ENCODE measurements at places on chromosomes 11 and 22.

- DNase-seq: no peak
These were observed 16.1 kb downstream of the APLP2 start for GRCh38 chr11:130085671-130086290.

GRCh38 chr11:65997286-65997685, 4.7 kb downstream of the EIF1AD start:
- no peak for DNase-seq

DNA sequence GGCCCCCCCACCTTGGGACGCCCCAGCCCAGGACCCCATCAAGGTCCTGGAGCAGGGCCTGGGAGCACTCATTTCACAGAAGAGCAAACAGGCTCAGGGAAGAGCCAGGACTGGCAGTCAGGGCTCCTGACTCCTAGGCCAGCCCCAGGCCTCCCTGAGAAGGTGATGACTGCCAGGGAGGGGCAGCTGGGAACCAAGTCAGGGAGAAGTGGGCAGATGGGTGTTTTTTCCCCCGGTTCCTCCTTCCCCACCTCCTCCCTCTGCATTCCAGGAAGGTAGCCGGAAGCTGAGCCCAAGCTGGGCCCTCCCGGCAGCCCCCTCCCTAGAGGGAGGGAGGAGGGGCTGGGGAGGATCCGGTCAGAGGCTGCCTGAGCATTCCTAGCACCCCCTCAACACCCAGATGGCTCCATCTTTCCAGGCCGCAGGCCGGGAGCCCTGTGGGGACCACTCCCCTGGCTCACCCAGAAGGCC, 19.6 kb downstream of the MYRF start:
- no peak for DNase-seq

- no peak for DNase-seq
These were observed 327.4 kb downstream of the MN1 start for GRCh38 chr22:27474112-27474571.

DNA sequence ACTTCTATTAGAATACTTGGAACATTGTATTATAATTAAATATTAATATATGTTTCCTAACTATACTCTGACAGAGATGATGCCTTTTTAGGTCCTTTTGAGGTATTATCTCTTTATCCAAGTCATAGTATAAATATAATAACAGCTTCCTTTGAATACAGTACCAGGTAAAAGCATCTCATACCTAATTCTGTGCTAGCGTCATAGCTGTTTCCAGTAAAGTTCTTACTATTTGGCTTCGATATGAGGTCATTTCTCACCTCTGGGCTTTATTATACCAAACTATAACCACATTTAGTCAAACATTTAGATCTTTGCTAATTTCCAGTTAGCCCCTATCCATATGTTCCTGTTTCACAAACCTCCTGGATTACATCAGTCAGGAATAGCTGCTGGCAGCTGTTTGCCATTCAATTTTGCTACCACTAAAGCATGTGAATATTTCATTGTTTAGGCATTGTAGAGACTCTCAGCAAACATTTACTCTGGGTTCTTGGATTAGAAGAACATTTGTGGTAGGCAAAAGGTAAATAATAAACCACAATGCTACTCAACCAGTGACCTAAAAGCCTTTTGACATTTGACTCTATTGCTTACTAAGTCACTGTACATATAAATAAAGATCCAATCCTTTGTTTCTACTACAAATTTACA, 255.1 kb downstream of the TTC28 start:
- no peak for DNase-seq

- DNase-seq: no peak
These were observed 952 bp upstream of the CATSPERZ start for GRCh38 chr11:64298966-64299846.

DNA sequence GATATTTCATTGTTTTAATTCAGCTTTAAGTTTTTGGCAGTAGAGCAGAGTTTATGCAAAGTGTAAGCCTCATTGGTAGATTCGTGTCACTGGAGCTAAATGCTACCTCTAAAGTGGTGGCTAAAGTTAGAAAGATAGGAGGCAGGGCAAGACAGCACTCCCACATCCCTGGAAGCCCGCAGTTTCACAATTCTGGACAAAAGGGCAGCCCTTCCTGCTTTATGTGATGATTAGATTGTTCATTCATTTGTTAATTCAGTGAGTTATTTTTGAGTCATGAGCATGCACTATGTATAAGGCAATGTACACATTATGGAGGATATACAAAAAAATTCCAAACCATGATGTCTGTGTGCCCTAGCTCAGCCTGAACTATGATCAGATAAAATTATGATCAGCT, 52.1 kb upstream of the EIF3M start:
- no peak for DNase-seq

- no peak for DNase-seq
These were observed 111.0 kb upstream of the TBCEL start for GRCh38 chr11:120912915-120913314.

DNA sequence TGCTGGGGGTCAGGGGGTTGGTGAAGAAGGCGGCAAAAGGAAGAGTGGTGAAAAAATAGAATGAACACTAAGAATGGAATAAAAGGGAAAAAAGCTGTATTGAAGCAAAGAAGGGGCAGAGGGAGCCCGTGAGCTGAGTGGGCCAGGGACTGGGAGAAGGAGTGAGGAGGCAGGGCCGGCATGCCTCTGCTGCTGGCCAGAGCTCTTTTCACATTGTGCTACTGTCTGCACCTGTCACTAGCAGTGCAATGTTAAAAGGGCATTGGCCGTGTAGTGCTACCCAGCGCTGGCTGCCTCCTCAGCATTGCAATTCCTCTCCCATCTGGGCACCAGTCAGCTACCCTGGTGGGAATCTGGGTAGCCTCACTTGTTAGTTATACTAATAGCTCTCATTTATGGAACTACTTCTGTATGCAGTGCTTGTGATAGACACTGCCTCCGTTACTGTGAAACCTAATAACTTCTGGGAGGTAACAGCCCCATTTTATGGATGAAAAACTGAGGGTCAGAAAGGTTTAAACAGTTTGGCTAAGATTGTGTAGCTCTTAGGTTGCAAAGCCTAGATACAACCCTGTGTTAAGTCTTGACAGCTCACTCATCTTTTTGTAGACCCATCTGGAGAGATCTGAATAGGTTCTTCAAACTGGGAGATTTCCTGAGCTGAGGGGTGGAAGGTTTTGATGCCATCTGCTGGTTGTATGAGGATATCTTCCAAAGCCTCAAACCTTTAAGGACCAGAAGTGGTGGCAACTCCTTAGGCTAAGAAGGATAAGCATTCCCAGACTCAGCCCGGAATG, 8.5 kb downstream of the YPEL4 start:
- no peak for DNase-seq

GRCh38 chr11:12540913-12541582, 133.2 kb upstream of the TEAD1 start:
- DNase-seq: no peak

DNA sequence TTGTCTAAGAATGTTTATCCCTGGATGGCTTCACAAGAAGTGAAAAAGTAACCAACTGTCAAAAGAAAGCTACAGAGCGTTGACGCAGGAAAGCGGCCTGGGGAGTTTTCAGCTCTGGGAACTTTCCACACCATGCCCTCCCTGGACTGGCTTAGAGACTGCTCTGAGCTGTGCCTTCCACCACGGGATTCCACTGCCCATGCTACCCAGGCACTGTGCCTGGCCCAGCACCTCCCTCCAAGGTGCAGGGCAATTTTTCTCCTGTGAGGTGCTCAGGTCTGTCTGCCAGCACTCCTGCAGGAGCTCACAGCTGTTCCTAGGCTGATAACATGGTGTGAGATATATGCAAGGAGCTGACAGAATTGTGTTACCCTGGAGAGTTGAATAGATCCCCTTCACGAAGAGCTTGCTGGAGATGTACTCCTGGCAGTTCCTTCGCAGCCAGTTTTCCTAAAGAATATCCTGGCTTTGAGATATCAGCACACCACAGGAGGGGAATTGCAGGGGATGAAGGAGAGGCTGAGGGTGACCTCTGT, 258.3 kb upstream of the B3GAT1 start:
- no peak for DNase-seq

GRCh38 chr11:80462211-80462610, 1021.4 kb upstream of the TENM4 start:
- no peak for DNase-seq

GRCh38 chr11:96051820-96052219, 127.9 kb upstream of the MTMR2 start:
- no peak for DNase-seq

DNA sequence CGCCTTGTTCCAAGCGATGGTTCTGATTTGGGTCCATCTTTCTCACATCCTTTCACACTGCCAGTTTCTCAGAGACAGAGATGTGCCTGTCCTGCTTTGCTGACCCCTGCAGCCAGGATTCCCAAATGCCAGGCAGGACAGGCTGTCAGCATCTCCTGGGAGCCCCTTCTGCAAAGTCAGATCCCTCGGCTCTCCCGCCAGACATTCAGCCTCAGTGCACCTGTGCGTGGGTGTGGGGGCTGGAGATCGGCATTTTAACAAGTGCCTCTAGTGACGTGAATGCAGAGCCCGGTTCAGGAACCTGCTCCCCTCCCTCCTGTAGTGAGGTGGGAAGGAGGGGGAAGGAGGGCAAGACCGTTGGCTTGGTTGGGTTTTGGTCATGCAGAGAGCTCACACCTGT, 108.9 kb upstream of the FGF3 start:
- no peak for DNase-seq
